ENCODE measurements at places on chromosomes 4 and X. TPM values are rescaled to one million over a fixed set of nuclear protein-coding genes. Genes with fewer than 3 reads are reported as not detected.
A peak's percentile ranks its signal among the peaks of the same experiment; 100 is the strongest.

DNA sequence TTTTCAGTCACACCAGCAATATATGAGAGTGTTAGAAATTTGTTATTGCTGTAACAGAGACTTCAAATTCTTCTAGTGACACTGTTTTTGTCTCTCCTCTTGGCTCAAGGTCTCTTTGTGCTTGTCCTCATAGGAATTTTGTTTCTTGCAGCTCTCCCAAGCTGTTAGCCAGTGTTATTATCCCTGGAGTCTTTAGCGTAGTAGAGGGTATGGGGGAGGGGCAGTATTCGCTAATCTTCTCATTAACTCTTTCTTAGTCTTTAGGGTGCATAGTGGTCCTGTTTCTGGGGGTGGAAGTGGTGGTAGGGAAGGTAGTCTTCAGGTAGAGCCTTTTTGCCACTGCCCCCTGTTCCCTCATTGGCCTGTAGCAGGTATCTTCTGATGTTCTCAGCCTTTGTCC is 79.4 kb downstream of the JADE3 start:
- no peak overlapping the region for H3K4me3 ChIP-seq
- H3K27ac ChIP-seq, result no peak overlapping the region
- DNase-seq, result no peak
- no peaks in the 10 kb centered on the region for H3K27me3 ChIP-seq
- no peaks in the 10 kb centered on the region for H3K4me1 ChIP-seq

DNA sequence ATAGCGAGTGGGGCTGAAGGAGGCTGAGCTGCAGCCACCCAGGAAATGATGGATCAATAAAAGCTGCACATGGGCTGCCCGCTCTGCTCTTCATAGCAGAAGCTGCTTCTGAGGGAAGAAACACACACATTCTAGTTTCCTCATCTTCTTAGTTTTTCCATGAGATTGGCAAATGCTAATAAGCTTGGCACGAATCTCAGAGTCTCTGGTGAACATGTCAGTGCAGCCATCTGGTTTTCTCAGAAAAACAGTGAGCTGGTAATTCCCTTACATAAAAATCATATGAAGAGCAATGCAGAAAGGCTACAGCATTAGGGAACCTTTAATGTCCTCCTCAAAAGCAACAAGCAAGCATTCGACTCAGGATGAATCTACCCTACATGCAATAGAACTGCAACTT is 69.9 kb downstream of the GATB start:
- no peak overlapping the region for H3K27ac ChIP-seq
- H3K27me3 ChIP-seq, result no peaks in the 10 kb centered on the region
- DNase-seq, result no peak
- peaks cover 48% of the 10 kb centered on the region for H3K36me3 ChIP-seq
- peaks cover 3% of the 10 kb centered on the region for H3K4me1 ChIP-seq
- no peak overlapping the region for H3K4me3 ChIP-seq

DNA sequence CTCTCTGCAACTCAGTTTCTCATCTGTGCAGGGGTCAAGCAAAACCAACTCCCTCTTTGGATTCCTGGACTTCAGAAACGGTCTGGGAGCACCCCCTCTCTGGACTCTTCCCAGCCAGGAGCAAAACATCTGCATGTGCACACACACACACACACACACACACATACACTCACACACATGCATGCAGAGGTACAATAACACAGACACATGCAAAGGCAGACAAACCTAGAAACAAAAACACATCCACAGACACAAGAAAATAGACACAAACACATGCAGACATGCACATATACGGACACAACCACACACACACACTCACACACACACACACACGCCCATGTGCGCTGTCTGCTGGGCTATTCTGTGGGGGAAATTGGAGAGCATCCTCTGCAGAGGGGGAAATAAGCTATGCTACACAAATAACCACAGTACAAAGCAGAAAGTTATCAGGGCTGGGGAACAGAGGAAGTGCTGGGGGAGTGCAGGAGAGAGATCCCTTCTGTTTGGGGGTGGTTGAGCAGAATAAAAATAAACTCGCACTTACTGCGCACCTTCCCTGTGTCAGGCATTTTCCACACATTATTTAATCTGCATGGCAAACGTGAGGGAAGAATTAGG is 19.9 kb downstream of the IQSEC2 start:
- no peak for DNase-seq
- no peaks in the 10 kb centered on the region for H3K27me3 ChIP-seq
- no peaks in the 10 kb centered on the region for H3K36me3 ChIP-seq
- peak overlapping the region; percentile 59 for H3K27ac ChIP-seq

DNA sequence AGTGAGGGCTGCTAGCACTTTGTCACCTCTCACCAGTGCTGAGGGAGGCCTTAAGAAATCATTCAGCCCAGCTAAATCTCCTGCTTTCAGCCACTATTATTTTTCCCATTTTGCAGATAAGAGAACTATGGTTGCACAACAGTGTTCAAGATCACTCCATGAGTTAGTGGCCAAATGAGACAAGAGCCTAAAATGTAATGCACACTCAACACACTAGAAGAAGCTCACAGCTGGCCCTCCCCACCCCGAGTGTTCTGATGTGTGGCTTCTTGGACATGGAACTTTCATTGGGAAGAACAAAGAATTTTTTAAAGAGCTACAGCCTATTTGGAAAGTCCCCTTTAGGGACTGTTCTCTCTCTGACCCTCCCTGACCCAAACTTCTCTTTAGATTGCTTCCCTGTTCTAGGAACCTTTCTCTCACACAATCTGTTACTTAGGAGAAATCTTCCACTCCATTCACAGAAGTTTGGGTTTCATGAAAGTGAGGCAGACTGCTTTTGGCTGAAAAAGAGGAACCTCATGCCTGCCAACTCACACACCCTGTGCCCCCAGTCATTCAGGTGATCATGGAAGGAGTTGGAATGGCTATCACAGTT is 44.0 kb upstream of the CT47C1 start:
- H3K4me1 ChIP-seq, result no peaks in the 10 kb centered on the region
- no peak for DNase-seq
- no peak overlapping the region for H3K27ac ChIP-seq

DNA sequence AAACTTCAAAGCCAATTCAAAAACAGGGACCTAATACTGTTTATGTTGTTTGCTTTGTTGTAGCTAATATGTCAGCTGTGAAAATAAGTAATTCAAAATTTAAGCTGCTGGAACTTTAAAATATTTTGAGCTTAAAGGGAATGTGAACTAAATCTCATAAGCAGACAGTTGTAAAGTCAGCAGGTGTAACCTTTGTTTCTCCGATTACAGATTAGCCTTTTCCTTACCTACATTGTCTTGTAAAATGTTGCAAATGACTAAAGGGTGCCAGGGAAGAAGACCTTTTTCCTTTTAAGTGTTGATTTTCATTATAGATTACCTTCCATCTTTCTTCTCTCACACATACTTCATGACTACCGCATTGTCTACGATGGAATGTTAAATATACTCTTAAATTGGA is 405.1 kb downstream of the KCNIP4 start:
- H3K4me1 ChIP-seq, result no peaks in the 10 kb centered on the region
- no peak for DNase-seq
- no peak overlapping the region for H3K27ac ChIP-seq
- H3K4me3 ChIP-seq, result no peak overlapping the region
- no peaks in the 10 kb centered on the region for H3K36me3 ChIP-seq

GRCh38 chrX:147476008-147476407 is 435.7 kb upstream of the FMR1 start:
- H3K27ac ChIP-seq, result no peak overlapping the region
- no peaks in the 10 kb centered on the region for H3K27me3 ChIP-seq
- H3K36me3 ChIP-seq, result no peaks in the 10 kb centered on the region
- no peak overlapping the region for H3K4me3 ChIP-seq
- no peaks in the 10 kb centered on the region for H3K4me1 ChIP-seq
- no peak for DNase-seq

DNA sequence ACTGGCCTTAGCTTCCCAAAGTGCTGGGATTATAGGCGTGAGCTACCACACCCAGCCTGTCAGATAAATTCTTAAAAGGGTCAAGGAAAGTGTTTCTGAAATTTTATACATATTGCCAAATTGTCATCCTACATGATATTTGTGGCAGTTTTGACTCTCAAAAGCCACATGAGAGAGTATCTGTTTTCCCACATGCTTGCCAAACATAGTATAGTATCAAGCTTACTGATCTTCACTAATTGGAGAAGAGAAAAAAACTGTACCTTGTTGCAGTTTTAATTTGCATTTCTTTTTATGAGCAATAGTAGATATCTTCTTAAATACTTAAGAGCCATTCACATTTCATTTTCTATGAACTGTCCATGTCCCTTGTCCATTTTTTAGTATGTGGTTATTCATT is 83.6 kb downstream of the TET2 start:
- no peak overlapping the region for H3K27ac ChIP-seq
- peaks cover 16% of the 10 kb centered on the region for H3K4me1 ChIP-seq
- H3K36me3 ChIP-seq, result peaks cover 22% of the 10 kb centered on the region

GRCh38 chr4:71110499-71110898 is 117.0 kb downstream of the DCK start:
- peak overlapping the region; percentile 52 for H3K27ac ChIP-seq
- H3K4me1 ChIP-seq, result peaks cover 41% of the 10 kb centered on the region
- no peaks in the 10 kb centered on the region for H3K36me3 ChIP-seq
- peak overlapping the region; percentile 33 for H3K4me3 ChIP-seq
- no peak for DNase-seq

- no peaks in the 10 kb centered on the region for H3K4me1 ChIP-seq
- no peak for DNase-seq
- H3K4me3 ChIP-seq, result no peak overlapping the region
- no peak overlapping the region for H3K27ac ChIP-seq
- H3K36me3 ChIP-seq, result no peaks in the 10 kb centered on the region
- H3K27me3 ChIP-seq, result peaks cover 2% of the 10 kb centered on the region
These were observed 37.0 kb upstream of the SMIM31 start for GRCh38 chr4:164716901-164717300.

- no peak overlapping the region for H3K4me3 ChIP-seq
- no peak for DNase-seq
- H3K27ac ChIP-seq, result no peak overlapping the region
- H3K4me1 ChIP-seq, result peaks cover 4% of the 10 kb centered on the region
These were observed 37.8 kb upstream of the BDH2 start for GRCh38 chr4:103137446-103137827.

GRCh38 chr4:82428526-82428968 is 1.7 kb downstream of the HNRNPDL start:
- H3K27me3 ChIP-seq, result no peaks in the 10 kb centered on the region
- DNase-seq, result no peak
- peaks cover 78% of the 10 kb centered on the region for H3K4me1 ChIP-seq
- peak overlapping the region; percentile 100 for H3K4me3 ChIP-seq
- peak overlapping the region; percentile 99 for H3K27ac ChIP-seq

- H3K27ac ChIP-seq, result no peak overlapping the region
- H3K27me3 ChIP-seq, result no peaks in the 10 kb centered on the region
- H3K36me3 ChIP-seq, result no peaks in the 10 kb centered on the region
- H3K4me1 ChIP-seq, result no peaks in the 10 kb centered on the region
- no peak overlapping the region for H3K4me3 ChIP-seq
- DNase-seq, result no peak
These were observed 71.7 kb downstream of the FANCB start for GRCh38 chrX:14801136-14801535.

DNA sequence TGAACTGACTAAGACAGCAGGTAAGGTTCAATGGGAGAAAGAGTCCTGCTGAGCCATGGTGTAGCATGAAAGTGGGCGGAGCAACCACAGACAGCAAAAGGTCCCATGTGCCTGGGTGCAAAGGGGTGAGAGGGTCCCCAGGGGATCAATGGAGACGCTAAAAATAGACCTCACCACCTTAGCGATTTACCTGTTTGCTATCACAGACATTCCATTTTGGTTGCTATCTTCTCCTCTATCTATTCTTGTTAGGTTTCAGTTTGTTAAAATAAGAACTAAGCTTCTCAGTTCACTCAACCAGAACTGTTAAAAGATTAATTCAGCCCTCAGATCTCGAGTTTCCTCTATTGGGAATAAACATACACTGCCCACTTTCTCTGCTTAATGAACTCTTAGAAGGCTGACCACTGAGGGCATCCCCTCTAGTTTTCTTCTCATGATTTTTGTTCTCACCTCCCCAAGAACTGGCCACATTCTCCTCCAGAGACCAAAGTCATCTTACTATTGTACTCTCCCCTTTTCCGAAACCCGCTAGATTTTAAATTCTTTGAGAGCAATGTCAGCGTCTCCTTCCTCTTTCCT is 136.7 kb downstream of the PARM1 start:
- H3K4me1 ChIP-seq, result no peaks in the 10 kb centered on the region
- H3K36me3 ChIP-seq, result no peaks in the 10 kb centered on the region
- H3K4me3 ChIP-seq, result no peak overlapping the region
- no peak for DNase-seq
- H3K27ac ChIP-seq, result no peak overlapping the region

- H3K27me3 ChIP-seq, result no peaks in the 10 kb centered on the region
- H3K36me3 ChIP-seq, result no peaks in the 10 kb centered on the region
- H3K27ac ChIP-seq, result no peak overlapping the region
These were observed 733.3 kb downstream of the RPA4 start for GRCh38 chrX:97616883-97617530.

- no peaks in the 10 kb centered on the region for H3K27me3 ChIP-seq
- no peaks in the 10 kb centered on the region for H3K36me3 ChIP-seq
- no peak overlapping the region for H3K27ac ChIP-seq
- H3K4me3 ChIP-seq, result no peak overlapping the region
- peaks cover 15% of the 10 kb centered on the region for H3K4me1 ChIP-seq
- no peak for DNase-seq
These were observed 1.3 kb upstream of the PLXNB3 start for GRCh38 chrX:153762626-153763173.

- H3K36me3 ChIP-seq, result no peaks in the 10 kb centered on the region
- no peaks in the 10 kb centered on the region for H3K27me3 ChIP-seq
- no peak overlapping the region for H3K4me3 ChIP-seq
- no peaks in the 10 kb centered on the region for H3K4me1 ChIP-seq
These were observed 568 bp downstream of the MAGEC1 start for GRCh38 chrX:141904262-141904661.

- H3K4me1 ChIP-seq, result peaks cover 39% of the 10 kb centered on the region
- H3K27ac ChIP-seq, result peak overlapping the region; percentile 25
- no peak for DNase-seq
- H3K27me3 ChIP-seq, result peaks cover 54% of the 10 kb centered on the region
- H3K4me3 ChIP-seq, result peak overlapping the region; percentile 67
These were observed 6.8 kb downstream of the MSX1 start for GRCh38 chr4:4866124-4866865.

- H3K4me3 ChIP-seq, result no peak overlapping the region
- DNase-seq, result no peak
- H3K27me3 ChIP-seq, result peaks cover 9% of the 10 kb centered on the region
- H3K4me1 ChIP-seq, result peaks cover 5% of the 10 kb centered on the region
- no peak overlapping the region for H3K27ac ChIP-seq
These were observed 33.3 kb upstream of the GPC4 start for GRCh38 chrX:133448512-133449076.

GRCh38 chr4:89276296-89276695 is 31.3 kb downstream of the GPRIN3 start:
- H3K36me3 ChIP-seq, result peaks cover 14% of the 10 kb centered on the region
- H3K4me3 ChIP-seq, result no peak overlapping the region
- DNase-seq, result no peak
- peaks cover 36% of the 10 kb centered on the region for H3K4me1 ChIP-seq
- H3K27me3 ChIP-seq, result no peaks in the 10 kb centered on the region

GRCh38 chr4:140080883-140081282 is 73.1 kb downstream of the MAML3 start:
- peaks cover 26% of the 10 kb centered on the region for H3K4me1 ChIP-seq
- peak overlapping the region; percentile 45 for H3K4me3 ChIP-seq
- no peaks in the 10 kb centered on the region for H3K27me3 ChIP-seq
- DNase-seq, result no peak
- H3K27ac ChIP-seq, result no peak overlapping the region

PHOX2B gene
- total RNA-seq, result not detected

LRIT3 gene
- 0.33 TPM for total RNA-seq

ARHGEF38 gene
- total RNA-seq, result not detected

HERC5 gene
- total RNA-seq, result 11.5 TPM

GABRB1 gene
- total RNA-seq, result not detected

SPANXN4 gene
- total RNA-seq, result not detected

SYNPO2 gene
- total RNA-seq, result 0.99 TPM

SPIN2A gene
- total RNA-seq, result 2.3 TPM
